ENCODE measurements at places on chromosomes 5 and 9. TPM values are rescaled to one million over a fixed set of nuclear protein-coding genes. Genes with fewer than 3 reads are reported as not detected.

MEIKIN gene
- total RNA-seq = not detected

LPAR1 gene
- total RNA-seq = 16.7 TPM

LHX3 gene
- total RNA-seq = not detected

CCL27 gene
- total RNA-seq = not detected

HARS2 gene
- total RNA-seq = 30.5 TPM

ALDOB gene
- total RNA-seq = 265 TPM

GARIN3 gene
- not detected for total RNA-seq

KCNV2 gene
- not detected for total RNA-seq

LECT2 gene
- total RNA-seq = not detected

CDH18 gene
- 0.32 TPM for total RNA-seq

TAF11L5 gene
- total RNA-seq = not detected

C5orf58 gene
- 0.52 TPM for total RNA-seq

RELL2 gene
- 10.2 TPM for total RNA-seq

FCN2 gene
- total RNA-seq = 2.6 TPM

PRUNE2 gene
- total RNA-seq = 91.7 TPM

WNK2 gene
- total RNA-seq = 37.2 TPM

SH2D3C gene
- 9.1 TPM for total RNA-seq

CERCAM gene
- total RNA-seq = 23.7 TPM

PCDHGA4 gene
- total RNA-seq = 3.3 TPM

RXRA gene
- total RNA-seq = 106 TPM

SLC34A3 gene
- 0.49 TPM for total RNA-seq

SLC2A6 gene
- total RNA-seq = 18.4 TPM

CORO2A gene
- 129 TPM for total RNA-seq

WHRN gene
- total RNA-seq = 9.2 TPM

SPATA31A3 gene
- total RNA-seq = not detected

DTWD2 gene
- total RNA-seq = 9.5 TPM

FRRS1L gene
- 10.1 TPM for total RNA-seq

ORM2 gene
- 2.8 TPM for total RNA-seq

GABBR2 gene
- 0.29 TPM for total RNA-seq

SLC25A2 gene
- total RNA-seq = not detected

OLFM1 gene
- 13.4 TPM for total RNA-seq

SIT1 gene
- total RNA-seq = 2.7 TPM

GADD45G gene
- total RNA-seq = 18.8 TPM

UNC13B gene
- total RNA-seq = 59.1 TPM

MCC gene
- 12.2 TPM for total RNA-seq

SLC6A19 gene
- 179 TPM for total RNA-seq

PDZD2 gene
- total RNA-seq = 2.7 TPM

KIF3A gene
- total RNA-seq = 15.5 TPM

PCDHB14 gene
- total RNA-seq = 9.4 TPM

ZNF454 gene
- 5.6 TPM for total RNA-seq

FOXD4L4 gene
- not detected for total RNA-seq

LRRC26 gene
- total RNA-seq = 0.43 TPM

KLF4 gene
- total RNA-seq = 21.8 TPM

SV2C gene
- total RNA-seq = 0.20 TPM

SLCO6A1 gene
- not detected for total RNA-seq

SLC36A2 gene
- total RNA-seq = 0.14 TPM

SRD5A1 gene
- 12.8 TPM for total RNA-seq

FLT4 gene
- total RNA-seq = 11.1 TPM

IL3 gene
- total RNA-seq = not detected

STRBP gene
- 37.2 TPM for total RNA-seq

Data from mucosa of gallbladder (tissue), 1 donor.